Tibial nerve (tissue), 4 donors: ENCODE measurements at places on chromosomes 1 and 21. TPM values are rescaled to one million over a fixed set of nuclear protein-coding genes. Genes with fewer than 3 reads are reported as not detected.

Gene KRTAP7-1
- total RNA-seq: not detected

Gene GLIS1
- total RNA-seq: 0.87 TPM

DNA sequence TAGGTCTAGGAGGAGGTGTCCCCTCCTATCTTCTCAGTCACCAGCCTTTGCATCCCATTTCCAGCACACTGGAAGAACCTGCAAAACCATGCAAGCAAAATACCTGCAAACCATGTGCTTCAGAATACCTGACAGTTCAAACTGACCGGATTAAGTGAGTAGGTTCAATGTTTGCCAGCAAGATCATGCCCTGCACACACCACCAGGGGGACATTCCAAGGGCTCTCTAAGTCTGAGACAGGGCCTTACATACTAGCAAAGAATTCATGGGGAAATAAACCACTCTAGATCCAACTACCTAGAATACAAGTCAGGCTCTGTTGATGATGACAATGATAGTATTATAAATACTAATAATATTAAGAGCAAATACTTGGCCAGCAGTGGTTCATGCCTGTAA lies 27.6 kb downstream of the INPP5B start:
- H3K4me1 ChIP-seq: peaks cover 5% of the 10 kb centered on the region
- no peaks in the 10 kb centered on the region for H3K27me3 ChIP-seq
- H3K4me3 ChIP-seq: no peak overlapping the region
- no peak overlapping the region for H3K27ac ChIP-seq
- H3K36me3 ChIP-seq: no peaks in the 10 kb centered on the region

Gene S100A9
- 111 TPM for total RNA-seq

DNA sequence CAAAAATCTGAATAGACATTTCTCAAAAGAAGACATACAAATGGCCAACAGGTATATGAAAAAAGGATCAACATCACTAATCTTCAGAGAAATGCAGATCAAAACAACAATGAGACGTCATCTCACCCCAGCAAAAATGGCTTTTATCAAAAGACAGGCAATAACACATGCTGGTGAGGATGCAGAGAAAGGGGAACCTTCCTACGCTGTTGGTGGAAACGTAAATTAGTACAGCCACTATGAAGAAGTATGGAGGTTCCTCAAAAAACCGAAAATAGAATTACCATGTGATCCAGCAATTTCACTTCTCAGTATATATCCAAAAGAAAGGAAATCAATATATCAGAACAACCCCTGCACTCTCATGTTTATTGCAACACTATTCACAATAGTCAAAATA lies 65.1 kb upstream of the ATP1B1 start:
- no peak overlapping the region for H3K4me3 ChIP-seq
- H3K36me3 ChIP-seq: no peaks in the 10 kb centered on the region
- no peaks in the 10 kb centered on the region for H3K4me1 ChIP-seq
- no peaks in the 10 kb centered on the region for H3K27me3 ChIP-seq
- DNase-seq: no peak

Gene CDA
- total RNA-seq: 5.1 TPM

Gene SLC2A5
- 5.7 TPM for total RNA-seq

Gene TACSTD2
- total RNA-seq: 9.3 TPM

DNA sequence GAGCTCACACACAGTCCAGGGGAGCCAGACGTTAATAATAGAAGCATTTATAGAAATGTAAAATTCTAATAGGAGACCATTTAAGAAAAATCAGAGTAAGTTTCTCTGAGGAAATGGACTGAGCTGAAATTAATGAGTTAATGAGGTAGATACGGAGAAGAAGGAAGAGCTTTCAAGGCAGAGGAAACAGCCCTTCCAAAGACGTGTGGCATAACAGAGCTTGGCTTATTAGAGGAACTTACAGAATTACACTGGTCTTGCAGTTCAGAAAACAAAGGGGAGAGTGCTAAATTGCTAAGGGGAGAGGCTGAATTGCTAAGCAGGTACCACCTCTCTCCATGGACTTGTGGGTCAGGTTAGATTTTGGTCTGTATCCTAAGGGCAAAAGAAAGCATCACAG lies 8.2 kb upstream of the PIGK start:
- no peak overlapping the region for H3K4me3 ChIP-seq
- no peak for DNase-seq
- H3K27ac ChIP-seq: no peak overlapping the region
- no peaks in the 10 kb centered on the region for H3K4me1 ChIP-seq

Gene DIO1
- not detected for total RNA-seq

DNA sequence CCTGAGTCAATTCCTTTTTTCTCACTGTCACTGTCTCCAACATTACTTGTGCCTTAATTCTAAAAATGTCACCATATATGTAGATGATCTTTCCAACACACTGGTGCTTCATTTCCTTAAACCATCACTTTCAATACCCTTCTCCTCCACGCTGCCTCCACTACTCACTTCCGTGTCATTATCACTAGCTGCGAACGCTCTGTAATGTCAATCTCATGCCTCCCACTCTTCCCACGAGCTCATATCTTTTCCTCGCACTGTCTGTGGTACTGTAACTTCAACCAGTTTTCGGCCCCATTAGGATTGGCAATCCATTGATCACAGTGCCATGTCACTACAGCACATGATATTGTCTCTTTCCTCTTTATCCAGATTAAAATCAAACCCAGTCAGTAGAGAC lies 61.6 kb downstream of the PLD5 start:
- no peak overlapping the region for H3K4me3 ChIP-seq
- H3K27ac ChIP-seq: no peak overlapping the region
- no peaks in the 10 kb centered on the region for H3K27me3 ChIP-seq
- no peak for DNase-seq
- H3K36me3 ChIP-seq: no peaks in the 10 kb centered on the region
- H3K4me1 ChIP-seq: no peaks in the 10 kb centered on the region

- no peak overlapping the region for H3K4me3 ChIP-seq
- peaks cover 8% of the 10 kb centered on the region for H3K4me1 ChIP-seq
- no peak for DNase-seq
- H3K36me3 ChIP-seq: peaks cover 64% of the 10 kb centered on the region
Observed at GRCh38 chr1:17669305-17669704, 85.8 kb upstream of the ACTL8 start.

DNA sequence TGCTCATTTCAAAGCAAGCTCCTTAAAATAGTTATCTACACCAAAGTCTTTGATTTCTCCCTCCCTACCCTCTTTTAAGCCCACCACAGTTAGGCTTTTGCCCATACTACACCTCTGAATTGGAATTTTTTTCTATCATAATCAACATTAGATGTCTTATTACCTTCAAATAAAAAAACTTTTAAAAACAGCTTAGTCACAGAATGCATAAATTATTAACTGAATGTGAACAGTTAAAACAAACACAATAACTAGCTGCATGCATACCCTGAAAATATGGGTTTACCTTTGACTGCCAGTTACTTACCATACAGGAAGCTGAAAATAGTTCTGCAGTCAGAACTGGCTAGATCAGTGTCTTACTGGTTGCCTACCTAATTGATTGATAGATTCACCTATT lies 210.9 kb downstream of the TGFB2 start:
- no peaks in the 10 kb centered on the region for H3K4me1 ChIP-seq
- no peak overlapping the region for H3K27ac ChIP-seq
- no peaks in the 10 kb centered on the region for H3K36me3 ChIP-seq
